ENCODE measurements at places on chromosomes 6 and 20.

DNA sequence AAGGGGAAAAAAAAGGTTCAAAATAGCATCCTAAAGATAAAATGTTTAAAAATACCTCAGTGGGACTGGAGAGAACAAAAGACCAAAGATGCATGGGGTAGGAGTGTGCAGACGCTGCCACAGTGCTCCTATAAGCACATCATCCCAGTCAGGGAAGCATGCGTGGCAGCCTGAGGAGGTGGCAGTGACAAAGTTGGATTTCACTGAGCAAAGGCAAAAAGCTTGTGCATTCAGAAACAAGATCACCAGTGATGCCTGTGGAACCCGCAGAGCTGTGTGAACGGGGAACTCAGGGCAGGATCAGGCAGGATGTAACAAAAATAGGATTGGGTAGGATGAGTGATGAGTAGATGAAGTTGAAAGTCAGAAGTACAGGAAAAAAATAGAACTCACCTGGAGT, 116.1 kb downstream of the RIMS1 start:
- DNase-seq: no peak

GRCh38 chr6:168158980-168159349, 80.0 kb upstream of the FRMD1 start:
- no peak for DNase-seq

DNA sequence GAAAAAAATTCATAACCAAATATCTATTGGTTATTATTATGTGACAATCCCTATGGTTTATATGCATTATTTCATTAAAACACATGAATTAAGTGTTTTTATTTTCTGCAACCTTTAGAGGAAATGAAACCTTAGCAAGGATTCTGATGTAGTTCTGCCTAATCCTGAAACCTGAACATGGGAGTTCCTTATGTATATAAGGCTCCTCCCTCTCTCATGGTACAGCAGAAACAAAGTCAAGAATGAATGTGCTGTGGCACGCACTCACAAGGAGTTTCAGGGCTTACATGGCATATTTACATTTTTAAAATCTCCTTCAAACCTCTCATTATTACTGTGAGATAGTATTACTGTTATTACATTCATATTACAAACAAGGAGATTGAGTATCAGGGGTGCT, 426.4 kb upstream of the CITED2 start:
- DNase-seq: no peak

GRCh38 chr20:33653900-33654596, 8.1 kb upstream of the C20orf144 start:
- no peak for DNase-seq

- no peak for DNase-seq
These were observed 733.6 kb upstream of the MAN1A1 start for GRCh38 chr6:120083186-120083585.

- DNase-seq: peak; percentile 57
These were observed 1.9 kb upstream of the ULBP1 start for GRCh38 chr6:149961728-149962425.

DNA sequence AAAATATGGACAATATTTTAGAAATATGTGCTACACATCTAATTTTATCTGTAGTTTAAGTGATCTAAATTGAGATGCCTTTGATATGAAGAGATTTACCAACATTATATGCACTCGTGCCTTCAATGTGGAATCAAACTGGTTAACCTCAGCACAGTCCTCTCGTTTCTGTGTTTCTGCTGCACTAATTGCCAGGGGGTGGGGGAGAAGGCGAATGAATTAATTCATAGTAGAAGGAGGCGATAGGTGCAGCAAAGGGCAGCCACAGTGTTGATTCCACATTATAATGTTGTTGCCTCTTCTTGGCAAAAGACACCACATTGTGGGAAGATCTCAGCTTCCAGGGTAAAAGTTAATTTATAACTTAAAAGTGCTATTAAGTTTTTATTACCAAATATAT, 161.6 kb downstream of the QKI start:
- DNase-seq: no peak

DNA sequence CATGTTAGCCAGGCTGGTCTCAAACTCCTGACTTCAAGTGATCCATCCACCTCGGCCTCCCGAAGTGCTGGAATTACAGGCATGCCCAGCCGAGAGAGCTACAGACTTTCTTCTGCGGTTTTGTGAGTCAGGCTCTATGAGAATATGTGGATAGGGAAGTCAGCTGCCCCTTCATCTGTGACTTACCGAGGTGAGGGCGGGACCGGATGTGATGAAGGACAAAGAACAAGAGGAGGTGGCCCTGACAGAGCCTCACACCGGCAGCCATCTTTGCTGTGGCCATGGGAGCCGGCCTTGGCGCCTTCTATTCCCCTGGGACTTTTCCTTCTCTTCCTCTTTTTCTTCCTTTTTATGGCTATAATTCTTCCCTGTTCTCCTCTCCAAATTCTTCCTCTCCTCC, 67.0 kb downstream of the IYD start:
- DNase-seq: no peak

DNA sequence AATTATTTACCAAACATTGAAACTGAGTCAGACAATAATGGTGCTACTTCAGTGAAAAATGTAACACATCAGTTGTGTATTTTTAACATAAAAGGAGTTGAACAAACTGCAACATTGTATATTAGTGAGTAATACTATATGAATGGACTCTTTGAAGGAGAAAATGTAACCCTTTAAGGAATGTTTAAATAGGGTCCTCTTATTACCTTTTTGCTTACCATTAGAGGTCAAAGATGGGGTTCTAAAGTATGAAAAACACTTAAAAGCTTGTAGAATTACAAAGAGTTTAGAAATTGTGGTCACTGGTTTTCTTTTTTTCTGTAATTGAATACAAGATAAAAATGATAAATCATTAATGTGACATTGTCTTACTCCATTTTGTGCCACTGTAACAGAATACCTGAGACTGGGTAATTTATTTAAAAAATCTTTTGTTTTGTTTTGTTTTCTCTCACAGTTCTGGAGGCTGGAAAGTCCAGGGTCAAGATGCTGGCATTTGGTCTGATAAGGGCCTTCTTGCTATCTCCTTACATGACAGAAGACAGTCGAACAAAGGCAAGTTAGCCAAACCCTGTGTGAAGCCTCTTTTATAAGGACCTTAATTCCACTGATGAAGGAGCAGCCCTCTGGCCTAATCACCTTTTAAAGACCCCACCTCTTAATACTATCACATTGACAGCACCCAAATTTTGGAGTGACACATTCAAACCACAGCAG, 43.2 kb downstream of the SESN1 start:
- peak; percentile 2 for DNase-seq

GRCh38 chr6:89792881-89793280, 26.7 kb downstream of the MDN1 start:
- peak; percentile 29 for DNase-seq

GRCh38 chr6:67916399-67916798, 718.7 kb upstream of the ADGRB3 start:
- DNase-seq: no peak

DNA sequence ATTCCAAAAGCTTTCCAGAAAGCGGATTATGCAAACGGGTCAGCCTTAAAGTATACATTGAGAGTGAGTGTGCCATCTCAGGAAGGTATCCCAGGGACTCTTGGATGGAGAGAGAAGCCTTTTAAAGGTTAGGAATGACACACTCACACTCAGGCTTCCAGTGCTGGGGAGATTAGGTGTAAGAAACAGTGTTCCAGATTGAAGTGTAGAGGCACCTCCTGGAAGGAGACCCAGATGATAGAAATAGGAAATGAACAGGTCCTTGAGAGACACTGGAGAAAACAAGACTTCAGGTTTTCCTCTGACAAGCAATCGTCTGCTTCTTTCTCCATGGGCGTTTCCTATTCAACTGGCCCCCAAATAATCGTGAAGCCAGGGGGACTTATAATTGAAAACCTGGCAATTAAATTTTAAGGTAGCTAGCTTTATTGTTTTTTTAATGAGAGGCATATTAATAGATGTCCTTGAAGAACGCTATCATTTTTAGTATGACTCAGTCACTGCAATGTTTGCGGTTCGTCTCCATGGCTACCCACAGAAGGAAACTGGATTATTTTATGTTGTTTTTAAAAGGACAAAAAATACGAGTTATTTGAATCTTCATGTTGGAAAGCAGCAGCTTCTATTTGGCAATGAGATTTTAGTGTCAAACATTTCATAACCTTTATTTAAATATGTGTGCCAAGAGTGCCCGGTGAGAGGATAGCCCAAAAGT, 85.3 kb downstream of the TRMT6 start:
- peak; percentile 64 for DNase-seq

- no peak for DNase-seq
These were observed 433.7 kb upstream of the RGS17 start for GRCh38 chr6:153564803-153565202.

DNA sequence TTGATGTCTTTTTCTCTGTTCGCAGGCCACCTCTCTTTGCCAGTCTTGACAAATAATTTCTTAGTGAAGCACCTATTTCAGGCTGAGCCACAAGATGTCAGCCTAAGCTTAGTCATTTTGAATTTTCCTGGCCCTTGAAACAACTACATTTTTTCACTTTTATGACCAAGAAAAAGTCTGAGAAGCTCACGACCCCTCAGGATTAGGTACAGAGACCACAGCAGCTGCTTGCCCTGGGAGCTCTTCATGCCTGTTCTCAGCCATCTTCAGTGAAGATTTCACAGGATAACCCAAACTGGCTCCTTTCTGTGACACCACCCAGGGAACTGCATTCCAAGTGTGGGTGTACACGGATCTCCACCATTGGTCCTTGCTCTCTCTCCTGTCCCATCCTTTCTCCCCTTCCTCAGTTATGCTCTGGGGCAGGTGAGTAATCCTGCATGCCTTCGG, 38.4 kb upstream of the SPTLC3 start:
- DNase-seq: peak; percentile 71

DNA sequence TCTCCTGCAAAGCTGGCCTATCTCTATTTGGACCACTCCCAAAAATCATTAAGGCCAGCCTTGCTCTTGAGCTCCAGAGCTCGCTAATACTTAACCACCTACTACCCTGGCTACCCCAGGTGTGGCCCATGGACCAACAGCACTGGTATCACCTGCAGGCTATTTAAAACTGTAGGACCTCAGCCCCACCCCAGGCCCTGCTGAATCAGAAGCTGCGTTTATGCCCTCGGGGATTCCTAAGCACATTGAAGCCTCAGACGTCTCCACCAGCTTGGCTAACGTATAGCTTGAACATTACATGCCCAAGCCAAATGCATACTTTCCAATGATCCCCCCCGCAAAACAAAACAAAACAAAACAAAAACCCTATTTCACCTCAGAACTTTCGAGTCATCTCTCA, 19.7 kb upstream of the SPAG4 start:
- DNase-seq: no peak

DNA sequence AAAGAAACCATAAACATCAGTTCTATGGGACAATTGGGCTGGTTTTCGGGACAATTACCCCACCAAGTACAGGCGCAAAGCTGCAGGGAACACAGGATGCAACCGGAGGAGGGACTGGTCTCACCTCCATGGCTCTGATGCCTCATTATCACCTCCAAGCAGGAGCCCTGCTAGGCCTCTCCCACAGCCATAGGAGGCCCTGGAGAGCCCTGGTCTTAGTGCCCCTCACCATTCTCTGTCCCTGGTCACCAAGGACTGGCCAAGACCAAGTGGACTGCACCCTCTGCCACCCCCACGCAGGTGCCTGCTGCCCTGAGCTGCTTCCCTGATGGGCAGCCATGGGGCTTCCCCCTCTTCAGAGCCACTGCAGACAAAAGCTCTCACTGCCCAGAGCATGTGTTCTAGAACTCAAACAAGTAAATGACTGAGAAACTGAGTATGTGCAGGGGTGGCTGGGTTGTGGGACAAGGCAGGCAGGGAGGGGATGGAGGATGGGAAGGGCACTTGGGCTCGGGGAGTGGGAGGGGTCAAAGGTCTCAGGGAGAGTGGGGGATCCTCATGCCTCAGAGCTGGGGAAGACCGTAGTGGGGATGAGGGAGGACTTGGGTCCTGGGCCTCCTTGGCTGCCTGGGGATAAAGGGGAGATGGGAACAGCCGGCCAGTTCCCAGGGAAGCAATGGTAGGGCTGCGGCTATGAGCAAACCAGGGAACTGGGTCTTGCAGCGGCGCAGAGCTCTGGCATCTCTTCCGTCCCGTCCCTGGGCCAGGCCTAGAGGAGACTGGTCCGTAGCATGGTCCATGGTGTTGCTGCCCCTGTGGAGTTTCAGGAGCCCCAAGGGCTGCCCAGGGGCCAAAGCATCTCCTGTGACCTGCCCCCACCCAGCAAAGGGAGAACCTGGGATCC, 435.1 kb downstream of the PREX1 start:
- no peak for DNase-seq

DNA sequence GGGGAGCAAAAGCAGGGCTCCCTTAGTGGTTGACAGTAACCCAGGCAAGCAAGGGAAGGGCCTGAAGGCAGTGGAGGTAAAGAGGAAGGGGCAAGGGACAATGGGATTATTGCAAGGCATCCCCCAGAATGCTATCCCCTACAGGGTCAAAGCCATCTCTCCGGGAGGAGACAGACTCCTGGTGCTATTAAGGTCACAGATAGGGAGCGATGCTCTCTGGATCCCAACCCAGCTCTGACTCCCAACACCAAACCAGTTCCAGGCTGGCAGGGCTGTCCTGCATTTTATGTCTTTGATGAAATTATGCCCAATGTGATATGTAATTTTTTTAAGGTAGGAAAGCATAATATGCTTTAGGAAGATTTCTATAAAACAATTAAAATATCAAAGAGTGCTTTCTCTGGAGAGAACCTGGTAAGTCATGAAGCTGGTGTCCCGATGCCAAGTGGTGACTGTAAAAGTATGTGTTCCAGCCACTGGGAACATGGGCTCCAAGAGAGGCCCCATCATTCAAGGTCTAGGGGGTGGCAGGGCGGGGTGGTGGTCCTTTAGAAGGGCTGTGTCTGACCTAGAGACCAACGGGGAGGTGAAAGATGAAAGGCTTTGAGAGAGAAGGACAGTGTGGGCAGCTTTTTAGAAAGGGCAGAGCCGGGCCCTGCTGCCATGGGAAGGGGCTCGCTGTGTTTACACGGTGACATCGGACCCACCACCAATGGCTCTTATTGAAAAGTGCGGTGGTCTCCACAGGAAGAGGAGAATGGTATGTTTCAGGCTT, 276.5 kb downstream of the CDC5L start:
- peak; percentile 45 for DNase-seq

GRCh38 chr6:108587258-108588059, 26.7 kb downstream of the FOXO3 start:
- DNase-seq: peak; percentile 70

DNA sequence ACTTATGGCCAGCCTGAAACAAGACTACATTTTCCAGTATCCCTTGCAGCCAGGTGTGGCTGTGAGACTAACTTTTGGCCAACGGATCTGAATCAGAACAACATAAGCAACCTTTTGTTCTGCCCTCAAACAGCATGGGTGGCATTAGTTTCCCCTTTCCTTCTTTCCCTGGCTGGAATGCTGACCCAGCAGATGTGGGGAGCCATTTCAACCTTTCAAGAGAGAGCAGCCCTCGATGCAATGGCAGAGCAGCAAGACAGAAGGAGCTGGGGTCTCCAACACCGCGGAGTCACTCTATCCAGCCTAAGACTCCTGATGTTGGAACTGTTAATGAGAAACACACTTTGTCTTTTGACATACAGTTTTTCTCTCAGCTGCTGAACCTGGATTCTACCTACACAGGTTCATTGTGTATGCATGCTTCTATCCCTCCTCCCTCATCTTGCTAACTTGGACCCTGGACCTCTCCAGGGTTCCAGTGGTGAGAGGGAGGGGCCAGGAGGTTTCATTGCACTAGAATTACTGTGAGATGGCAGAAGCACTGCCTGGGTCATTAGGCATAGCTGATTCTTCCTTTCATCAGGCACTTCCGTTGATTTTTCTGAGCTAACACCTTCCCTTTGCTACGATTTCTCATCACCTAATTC, 28.8 kb upstream of the DDR1 start:
- DNase-seq: no peak
